Endothelial cell of umbilical vein (primary cell): ENCODE measurements at places on chromosomes 3 and 15. TPM values are rescaled to one million over a fixed set of nuclear protein-coding genes. Genes with fewer than 3 reads are reported as not detected.

Gene DPPA4
- total RNA-seq, result not detected in 2 replicates

Gene NFKBIZ
- total RNA-seq, result 27.4 and 28.9 TPM in 2 replicates

Gene SNRK
- total RNA-seq, result 99.9 and 108 TPM in 2 replicates

Gene CPB1
- total RNA-seq, result not detected in 2 replicates

Gene GUCA1C
- not detected in 2 replicates for total RNA-seq

Gene CFAP91
- 0.40 and 0.51 TPM in 2 replicates for total RNA-seq

Gene GP5
- total RNA-seq, result 0.11 TPM in 1 of 2 replicates, not detected in the other

Gene CCRL2
- 3.9 and 6.4 TPM in 2 replicates for total RNA-seq

Gene MRPL3
- total RNA-seq, result 68.2 and 68.8 TPM in 2 replicates

Gene NRG4
- total RNA-seq, result not detected in 2 replicates

Gene PPP2R3A
- total RNA-seq, result 13.8 and 14.6 TPM in 2 replicates
